Epithelial cell of alveolus of lung (primary cell): ENCODE measurements at places on chromosomes 2 and 18. TPM values are rescaled to one million over a fixed set of nuclear protein-coding genes. Genes with fewer than 3 reads are reported as not detected.

The TNFRSF11A gene
- under 0.01 TPM in 1 of 2 replicates, not detected in the other for total RNA-seq

The ASNSD1 gene
- 40.1 and 45.5 TPM in 2 replicates for total RNA-seq

The NT5DC4 gene
- total RNA-seq, result not detected in 2 replicates

The HOXD13 gene
- total RNA-seq, result not detected in 2 replicates

The CPS1 gene
- 13.4 and 23.7 TPM in 2 replicates for total RNA-seq

The PECR gene
- 4.6 and 7.0 TPM in 2 replicates for total RNA-seq

The PSMA8 gene
- not detected in 2 replicates for total RNA-seq

The OBSL1 gene
- total RNA-seq, result 27.0 and 93.4 TPM in 2 replicates

The IKZF2 gene
- 2.2 and 4.7 TPM in 2 replicates for total RNA-seq

The KCNG2 gene
- 4.7 and 18.8 TPM in 2 replicates for total RNA-seq

The TLX2 gene
- total RNA-seq, result not detected in 2 replicates

The NUP35 gene
- 4.6 and 13.1 TPM in 2 replicates for total RNA-seq

The MOGAT1 gene
- total RNA-seq, result not detected in 2 replicates

The RAD51AP2 gene
- under 0.01 TPM in 1 of 2 replicates, not detected in the other for total RNA-seq

The GDF7 gene
- total RNA-seq, result not detected in 2 replicates

The KYNU gene
- 4.4 and 25.7 TPM in 2 replicates for total RNA-seq

The LBX2 gene
- 0.64 and 3.1 TPM in 2 replicates for total RNA-seq

The SLC4A5 gene
- total RNA-seq, result under 0.01 and 0.48 TPM in 2 replicates

The REG1B gene
- total RNA-seq, result not detected in 2 replicates

The STON1 gene
- 7.5 and 28.5 TPM in 2 replicates for total RNA-seq

The MREG gene
- total RNA-seq, result 0.32 and 1.4 TPM in 2 replicates

The PRKAG3 gene
- 0.40 TPM in 1 of 2 replicates, not detected in the other for total RNA-seq

The TMEM178A gene
- total RNA-seq, result 0.39 and 1.8 TPM in 2 replicates

The FZD7 gene
- 27.0 and 30.3 TPM in 2 replicates for total RNA-seq

The UNC80 gene
- under 0.01 TPM in 1 of 2 replicates, not detected in the other for total RNA-seq

The SERPINB12 gene
- not detected in 2 replicates for total RNA-seq

The SIX2 gene
- 0.13 and 0.72 TPM in 2 replicates for total RNA-seq

The ZNF385B gene
- total RNA-seq, result not detected in 2 replicates

The PELI1 gene
- 5.6 and 7.6 TPM in 2 replicates for total RNA-seq

The BCL11A gene
- total RNA-seq, result 2.5 and 5.4 TPM in 2 replicates

The AP1S3 gene
- total RNA-seq, result 3.7 and 5.5 TPM in 2 replicates

The HRH4 gene
- total RNA-seq, result not detected in 2 replicates

The G6PC2 gene
- total RNA-seq, result not detected in 2 replicates

The APCDD1 gene
- total RNA-seq, result 5.9 and 20.5 TPM in 2 replicates

The OTOS gene
- not detected in 2 replicates for total RNA-seq

The SKOR2 gene
- not detected in 2 replicates for total RNA-seq

The CIAO1 gene
- 73.8 and 94.4 TPM in 2 replicates for total RNA-seq

The MC2R gene
- not detected in 2 replicates for total RNA-seq

The CGREF1 gene
- 1.2 and 4.6 TPM in 2 replicates for total RNA-seq

The ZBTB7C gene
- total RNA-seq, result under 0.01 TPM in 1 of 2 replicates, not detected in the other

The BABAM2 gene
- 27.5 and 35.7 TPM in 2 replicates for total RNA-seq

The PPP1R7 gene
- total RNA-seq, result 49.8 and 73.3 TPM in 2 replicates

The CLEC4F gene
- not detected in 2 replicates for total RNA-seq

The MC4R gene
- total RNA-seq, result not detected in 2 replicates

The TGIF1 gene
- 84.1 and 113 TPM in 2 replicates for total RNA-seq

The CRYGD gene
- total RNA-seq, result not detected in 2 replicates

The PLEKHH2 gene
- 5.2 and 32.3 TPM in 2 replicates for total RNA-seq

The NCK2 gene
- total RNA-seq, result 37.8 and 39.9 TPM in 2 replicates

The LDLRAD4 gene
- 0.52 and 0.80 TPM in 2 replicates for total RNA-seq

The LPIN2 gene
- 23.6 and 27.2 TPM in 2 replicates for total RNA-seq

The CD207 gene
- not detected in 2 replicates for total RNA-seq

The TXNDC2 gene
- 0.64 TPM in 1 of 2 replicates, not detected in the other for total RNA-seq

The DNAJC5G gene
- total RNA-seq, result not detected in 2 replicates

The MPP4 gene
- total RNA-seq, result 4.3 TPM in 1 of 2 replicates, not detected in the other

The ANKRD39 gene
- total RNA-seq, result 15.9 and 21.7 TPM in 2 replicates

The DNAJB2 gene
- total RNA-seq, result 12.0 and 32.1 TPM in 2 replicates
